ENCODE measurements at places on chromosomes 2 and 18.

DNA sequence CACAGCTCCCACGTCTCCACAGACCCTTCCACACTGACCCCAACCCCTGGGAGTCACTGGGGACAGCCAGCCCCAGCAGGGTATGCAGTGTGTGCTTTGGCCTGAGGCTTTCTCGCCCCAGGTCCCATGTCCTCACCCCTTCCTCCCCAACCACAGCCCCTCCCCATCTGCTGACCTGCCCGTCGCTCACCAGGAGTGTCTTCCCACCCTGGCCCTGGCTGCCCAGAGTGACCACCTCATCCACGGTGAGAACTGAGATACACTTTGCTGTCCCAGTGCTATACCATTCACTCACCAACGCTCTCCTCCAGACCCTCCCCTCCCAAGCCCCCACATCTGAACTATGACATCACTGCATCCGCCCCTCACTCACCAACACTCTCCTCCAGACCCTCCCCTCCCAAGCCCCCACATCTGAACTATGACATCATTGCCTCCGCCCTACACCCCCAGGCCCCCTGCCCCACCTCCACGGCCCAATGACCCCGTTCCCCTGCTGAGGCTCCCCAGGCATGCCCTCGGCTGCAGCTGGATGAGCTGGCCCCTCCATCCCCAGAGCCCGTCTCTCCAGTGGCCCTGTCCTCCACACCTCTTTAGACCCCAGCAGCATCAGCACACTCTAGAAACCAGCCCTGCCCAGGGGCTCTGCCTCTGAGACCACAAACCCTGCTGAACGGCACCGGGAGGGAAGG, 55.2 kb downstream of the ANKMY1 start:
- no peak for DNase-seq

DNA sequence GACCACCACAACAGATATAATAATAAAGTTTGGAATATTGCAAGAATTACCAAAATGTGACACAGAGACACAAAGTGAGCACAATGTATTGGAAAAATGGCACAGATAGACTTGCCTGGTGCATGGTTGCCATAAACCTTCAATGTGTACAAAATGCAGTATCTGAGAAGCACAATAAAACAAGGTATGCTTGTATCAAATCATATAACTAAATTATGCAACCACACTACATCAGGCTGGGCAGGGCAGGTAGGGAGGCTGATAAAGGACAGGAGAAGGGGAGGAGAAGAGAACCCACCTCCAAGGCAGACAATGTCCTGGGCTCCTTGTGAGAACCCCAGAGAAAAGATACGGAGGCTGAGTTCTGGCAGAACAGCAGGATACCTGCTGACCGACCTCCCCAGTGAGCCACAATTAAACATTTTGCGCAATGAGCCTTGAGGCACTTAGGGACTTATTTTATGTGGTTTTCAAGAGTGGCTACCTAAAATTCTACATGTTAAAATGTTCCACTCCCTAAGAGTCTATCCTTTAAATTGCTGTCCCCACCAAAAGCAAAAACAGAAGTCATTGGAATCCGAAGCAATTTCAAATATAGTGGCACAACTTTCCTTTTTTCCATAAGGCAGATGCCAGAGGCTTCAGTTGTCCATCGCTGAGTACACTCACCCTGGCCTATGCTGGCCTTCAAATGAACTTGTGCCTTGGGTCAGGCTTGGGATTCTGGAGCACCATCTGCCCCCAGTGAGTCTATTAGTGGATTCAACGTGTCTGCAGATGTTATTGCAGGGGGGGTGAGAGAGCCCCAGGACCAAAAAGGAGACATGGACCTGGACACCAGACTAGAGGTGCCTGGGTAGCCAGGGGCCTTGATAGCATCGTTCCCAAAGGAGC, 16.8 kb downstream of the WDFY1 start:
- DNase-seq, result no peak

DNA sequence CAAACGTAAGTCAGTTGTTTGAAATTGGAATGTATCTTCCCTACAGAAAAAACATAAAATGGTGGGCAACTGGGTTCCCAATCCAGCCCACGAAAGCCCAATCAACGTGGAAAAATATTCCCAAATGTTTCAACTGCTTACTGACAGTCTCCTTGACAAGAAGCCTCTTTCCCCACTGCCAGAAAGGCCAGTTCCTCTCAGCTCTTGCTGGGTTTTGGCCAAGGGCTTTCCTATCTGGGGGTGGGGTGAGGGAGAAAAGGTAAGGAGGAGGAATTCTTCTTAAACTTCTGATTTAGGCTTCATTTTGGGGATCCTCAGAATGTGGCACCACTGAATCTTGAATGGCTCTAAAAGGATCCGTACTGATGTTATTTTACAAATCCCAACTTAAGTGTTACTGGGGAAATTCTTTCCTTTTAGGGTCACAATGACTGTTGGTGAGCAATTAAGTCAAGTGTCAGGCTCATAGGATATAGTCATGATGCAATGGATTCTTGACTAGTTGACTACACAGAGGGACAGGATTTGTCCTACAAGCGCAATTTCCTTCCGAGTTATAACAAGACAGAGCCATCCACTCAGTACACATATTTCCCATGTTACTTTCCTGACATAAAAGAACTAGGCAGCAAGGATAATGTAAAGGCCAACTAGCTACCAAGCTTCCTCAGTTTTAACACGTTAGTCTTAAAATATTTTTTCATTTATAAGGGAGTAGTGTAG, 73.6 kb downstream of the SPRED2 start:
- DNase-seq, result no peak

- DNase-seq, result peak; percentile 43
Measured at GRCh38 chr2:90069290-90069894, 1377.9 kb downstream of the RPIA start.

- DNase-seq, result no peak
Measured at GRCh38 chr18:46302528-46303485, 198.6 kb downstream of the HAUS1 start.

All from neuronal stem cell (in vitro differentiated cells).